ENCODE measurements at places on chromosomes 12 and 14.

- no peak for DNase-seq
Measured at GRCh38 chr12:2641207-2641606, 153.6 kb upstream of the FKBP4 start.

DNA sequence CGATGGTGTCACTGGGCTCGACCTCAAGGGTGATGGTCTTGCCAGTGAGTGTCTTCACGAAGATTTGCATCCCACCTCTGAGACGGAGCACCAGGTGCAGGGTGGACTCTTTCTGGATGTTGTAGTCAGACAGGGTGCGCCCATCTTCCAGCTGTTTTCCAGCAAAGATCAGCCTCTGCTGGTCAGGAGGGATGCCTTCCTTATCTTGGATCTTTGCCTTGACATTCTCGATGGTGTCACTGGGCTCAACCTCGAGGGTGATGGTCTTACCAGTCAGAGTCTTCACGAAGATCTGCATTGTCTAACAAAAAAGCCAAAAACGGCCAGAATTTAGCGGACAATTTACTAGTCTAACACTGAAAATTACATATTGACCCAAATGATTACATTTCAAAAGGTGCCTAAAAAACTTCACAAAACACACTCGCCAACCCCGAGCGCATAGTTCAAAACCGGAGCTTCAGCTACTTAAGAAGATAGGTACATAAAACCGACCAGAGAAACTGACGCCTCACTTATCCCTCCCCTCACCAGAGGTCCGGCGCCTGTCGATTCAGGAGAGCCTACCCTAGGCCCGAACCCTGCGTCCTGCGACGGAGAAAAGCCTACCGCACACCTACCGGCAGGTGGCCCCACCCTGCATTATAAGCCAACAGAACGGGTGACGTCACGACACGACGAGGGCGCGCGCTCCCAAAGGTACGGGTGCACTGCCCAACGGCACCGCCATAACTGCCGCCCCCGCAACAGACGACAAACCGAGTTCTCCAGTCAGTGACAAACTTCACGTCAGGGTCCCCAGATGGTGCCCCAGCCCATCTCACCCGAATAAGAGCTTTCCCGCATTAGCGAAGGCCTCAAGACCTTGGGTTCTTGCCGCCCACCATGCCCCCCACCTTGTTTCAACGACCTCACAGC is 717 bp downstream of the UBC start:
- peak; percentile 93 for DNase-seq

DNA sequence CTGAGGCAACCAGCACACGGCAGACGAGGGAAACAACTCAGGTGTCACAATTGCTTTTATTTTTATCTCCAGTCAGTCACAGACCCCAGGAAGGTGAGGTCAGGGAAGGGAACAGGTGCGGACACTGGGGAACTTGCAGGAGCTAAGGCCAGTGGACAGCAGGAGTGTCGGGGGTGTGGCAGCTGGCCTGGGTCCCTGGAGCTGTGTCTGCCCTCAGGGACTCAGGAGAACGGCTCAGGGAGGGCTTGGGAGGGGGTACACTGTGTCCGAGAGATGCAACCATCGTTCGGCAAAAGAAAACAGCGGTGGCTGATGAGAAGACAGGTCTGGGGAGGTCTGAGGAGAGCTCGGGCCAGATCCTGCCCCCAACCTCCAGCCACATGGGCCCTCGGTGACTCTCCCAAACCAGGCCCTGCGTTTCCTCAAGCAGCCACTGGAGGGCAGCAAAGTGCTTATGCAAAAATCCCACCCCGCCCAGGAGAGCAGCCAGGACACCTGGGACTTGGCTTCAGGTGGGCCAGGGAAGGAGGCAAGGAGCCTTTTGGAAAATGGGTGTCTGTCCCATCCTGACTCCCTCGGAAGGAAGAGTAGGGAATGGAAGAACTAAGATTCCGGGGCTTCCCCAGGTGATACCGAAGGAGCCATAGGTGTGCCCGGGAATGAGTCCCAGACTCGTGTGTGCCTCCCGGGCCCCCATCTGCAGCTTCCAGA is 24.1 kb upstream of the BCDIN3D start:
- peak; percentile 74 for DNase-seq

GRCh38 chr12:130870442-130871285 is 1.2 kb upstream of the RAN start:
- DNase-seq: peak; percentile 82

GRCh38 chr12:6688543-6688998 is 604 bp downstream of the ZNF384 start:
- DNase-seq: peak; percentile 35

GRCh38 chr14:54175298-54175942 is 218.8 kb upstream of the BMP4 start:
- peak; percentile 10 for DNase-seq

GRCh38 chr12:55982319-55982936 is 8.6 kb downstream of the RAB5B start:
- DNase-seq: no peak

DNA sequence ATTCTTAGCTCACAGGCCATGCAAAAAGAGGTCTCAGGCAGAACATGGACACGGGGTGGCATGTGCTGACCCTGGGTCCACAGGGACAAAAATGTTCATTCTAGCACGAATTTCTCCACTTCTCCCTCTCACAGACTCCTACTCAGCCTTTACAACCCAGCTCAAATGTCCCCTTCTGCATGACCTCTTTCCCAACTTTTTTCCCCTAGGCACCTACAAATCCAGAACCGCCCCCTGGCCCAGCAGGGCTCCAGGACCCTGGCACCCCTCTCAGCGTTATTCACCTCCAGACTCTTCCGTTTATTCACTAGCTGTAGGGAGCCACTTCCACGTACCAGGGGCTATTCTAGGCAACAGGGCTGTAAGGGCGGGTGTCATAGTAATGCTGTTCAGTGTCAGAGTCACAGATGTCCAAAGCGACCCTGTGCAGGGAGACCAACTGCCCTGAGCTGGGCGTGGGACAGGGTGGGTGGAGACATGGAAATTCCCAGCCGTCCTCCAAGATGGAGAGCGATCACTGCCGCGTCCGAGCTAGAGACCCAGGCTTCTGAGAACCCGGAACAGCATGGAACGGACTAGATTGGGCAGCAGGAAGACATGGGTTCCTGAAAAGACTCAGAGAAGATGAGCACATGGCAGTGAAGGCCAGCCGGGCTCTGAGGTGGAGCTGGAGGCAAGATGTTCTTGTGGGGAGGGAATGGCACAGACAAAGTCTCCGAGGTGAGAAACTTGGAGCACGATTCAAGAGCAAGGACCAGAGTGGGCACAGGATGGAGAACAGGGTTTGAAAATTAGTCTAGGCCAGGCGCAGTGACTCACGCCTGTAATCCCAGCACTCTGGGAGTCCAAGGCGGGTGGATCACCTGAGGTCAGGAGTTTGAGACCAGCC is 274.9 kb upstream of the RTL1 start:
- no peak for DNase-seq

GRCh38 chr14:60204104-60204842 is 39.1 kb upstream of the DHRS7 start:
- no peak for DNase-seq

GRCh38 chr12:3752096-3752709 is 706 bp downstream of the CRACR2A start:
- DNase-seq: peak; percentile 50

DNA sequence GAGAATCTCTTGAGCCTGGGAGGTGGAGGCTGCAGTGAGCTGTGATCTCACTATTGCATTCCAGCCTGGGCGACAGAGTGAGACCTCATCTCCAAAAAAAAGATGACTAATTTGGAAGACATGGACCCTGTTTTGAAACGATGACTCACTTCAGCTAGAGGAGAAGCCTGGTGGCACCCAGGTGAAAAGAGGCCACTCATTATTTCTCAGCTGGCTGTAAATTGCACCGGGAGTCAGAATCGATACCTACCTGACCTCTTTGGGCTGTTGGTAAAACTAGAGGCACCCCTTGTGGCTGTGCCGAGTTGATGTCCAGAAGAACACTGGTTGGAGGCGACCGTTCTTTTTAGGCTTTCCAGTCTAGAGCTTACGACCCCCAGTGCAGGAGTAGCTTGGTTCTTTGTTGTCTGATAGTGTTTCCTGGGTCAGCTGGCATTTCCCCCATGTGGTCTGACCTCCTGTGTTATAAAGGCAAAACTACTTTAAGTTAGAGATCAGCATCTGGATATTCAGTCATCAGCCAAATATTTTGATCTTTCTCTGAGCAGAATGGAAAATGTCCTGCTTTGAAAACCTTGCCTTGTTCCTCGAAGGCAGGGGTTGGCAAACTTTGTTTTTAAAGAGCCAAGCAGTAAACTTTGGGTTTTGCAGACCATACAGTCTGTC is 93.2 kb downstream of the CHST11 start:
- DNase-seq: no peak

DNA sequence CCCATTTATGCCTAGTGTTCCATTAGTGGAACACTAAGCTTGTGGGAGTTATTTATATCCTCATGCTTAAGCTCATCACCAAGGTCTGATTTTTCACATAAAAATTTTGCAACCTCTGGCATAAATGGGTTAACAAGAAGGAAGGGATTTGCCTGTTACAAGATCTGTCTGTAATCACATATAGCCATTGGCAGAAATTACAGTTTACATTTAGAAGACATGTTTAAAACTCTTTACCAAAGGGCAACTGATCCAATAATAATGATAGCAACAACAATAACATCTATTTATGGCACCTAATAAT is 422.9 kb downstream of the ZFP36L1 start:
- DNase-seq: no peak

- no peak for DNase-seq
Measured at GRCh38 chr12:123807670-123808069, 45.6 kb downstream of the DNAH10 start.

GRCh38 chr12:8953773-8954402 is 4.4 kb upstream of the M6PR start:
- DNase-seq: no peak

DNA sequence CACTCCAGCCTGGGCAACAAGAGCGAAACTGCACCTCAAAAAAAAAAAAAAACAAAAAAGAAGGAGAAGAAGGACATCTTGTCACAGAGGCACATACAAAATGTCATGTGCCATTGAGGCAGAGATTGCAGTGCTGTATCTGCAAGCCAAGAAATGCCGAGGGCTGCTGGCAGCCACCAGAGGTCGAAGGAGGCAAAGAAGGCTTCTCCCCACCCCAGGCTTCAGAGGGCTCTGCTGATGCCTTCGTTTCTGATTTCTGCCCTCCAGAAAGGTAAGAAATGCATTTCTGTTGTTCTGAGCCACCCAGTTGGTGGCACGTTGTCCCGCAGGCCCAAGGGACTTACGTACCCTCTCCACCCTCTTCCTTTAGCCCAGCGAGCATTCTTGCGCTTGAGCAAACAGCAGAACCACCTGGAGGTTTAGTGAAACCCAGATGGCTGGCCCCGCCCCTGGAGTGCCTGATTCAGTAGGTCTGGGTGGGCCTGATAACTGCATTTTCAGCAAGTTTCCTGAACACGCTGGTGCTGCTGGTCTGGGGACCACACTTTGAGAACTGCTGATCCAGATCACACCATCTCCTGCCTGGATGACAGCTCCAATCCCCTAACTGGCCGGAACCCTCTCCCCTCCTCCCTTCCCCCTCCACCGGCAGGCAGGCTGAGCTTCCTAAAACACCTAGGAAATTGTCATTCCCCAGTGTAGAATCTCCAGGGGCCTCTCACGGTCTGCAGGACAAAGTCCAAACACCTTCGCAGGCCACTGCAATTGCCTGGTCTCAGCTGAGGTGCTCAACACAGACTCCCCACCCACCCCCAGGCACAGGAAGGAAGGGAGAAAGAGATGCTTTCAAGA is 21.1 kb upstream of the SCARB1 start:
- no peak for DNase-seq

GRCh38 chr14:26595926-26596542 is 1.8 kb downstream of the NOVA1 start:
- DNase-seq: no peak

GRCh38 chr14:103514596-103515421 is 7.8 kb downstream of the CKB start:
- DNase-seq: no peak

- no peak for DNase-seq
Measured at GRCh38 chr14:32609388-32609787, 280.3 kb downstream of the AKAP6 start.

GRCh38 chr12:53219956-53220693 is 11.9 kb downstream of the RARG start:
- peak; percentile 82 for DNase-seq

- DNase-seq: no peak
Measured at GRCh38 chr12:68276402-68276930, 23.1 kb upstream of the IL22 start.

DNA sequence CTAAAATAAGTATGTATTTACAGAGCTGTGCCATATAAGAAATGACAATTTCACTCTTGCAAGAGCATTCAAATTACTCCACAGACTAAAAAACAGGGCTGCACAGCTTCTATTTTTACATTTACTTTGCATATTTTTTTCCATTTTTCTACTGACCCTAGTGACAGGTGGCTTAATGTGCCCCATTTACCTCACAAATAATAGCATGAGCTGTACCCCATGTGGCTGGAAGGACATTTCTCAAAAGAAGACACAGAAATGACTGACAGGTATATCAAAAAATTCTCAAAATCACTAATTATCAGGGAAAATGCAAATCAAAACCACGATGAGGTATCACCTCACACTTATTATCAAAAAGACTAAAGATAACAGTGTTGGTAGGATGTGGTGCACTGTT is 1128.6 kb downstream of the SLC16A7 start:
- DNase-seq: no peak

DNA sequence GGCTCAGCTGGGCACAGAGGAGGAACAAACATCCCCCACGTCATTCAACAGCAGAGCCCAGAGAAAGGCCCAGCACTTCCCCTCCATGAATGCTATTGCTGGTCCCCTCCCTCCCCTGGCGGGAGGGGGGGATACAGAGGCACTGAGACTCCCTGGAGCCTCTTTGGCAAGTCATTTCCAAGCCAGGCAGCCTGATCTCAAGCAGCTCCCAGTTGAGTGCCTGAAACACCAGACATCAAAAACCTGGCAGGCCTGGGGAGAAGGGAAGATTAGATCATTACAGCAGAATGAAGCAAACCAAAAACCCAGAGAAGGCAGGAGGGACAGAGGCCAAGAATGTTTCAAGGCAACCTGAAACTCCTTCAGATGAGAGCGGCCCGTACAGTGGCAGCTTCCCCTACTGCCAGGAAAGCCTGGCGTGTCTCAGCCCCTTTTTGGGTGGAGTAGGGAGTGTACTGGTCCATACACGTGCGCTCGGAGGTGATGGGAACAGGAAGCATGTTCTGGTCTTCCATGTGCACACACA is 92.1 kb downstream of the LRRC74A start:
- no peak for DNase-seq

GRCh38 chr14:29236848-29237247 is 470.3 kb downstream of the FOXG1 start:
- DNase-seq: no peak

GRCh38 chr14:34029921-34030334 is 79.1 kb upstream of the EGLN3 start:
- DNase-seq: no peak

DNA sequence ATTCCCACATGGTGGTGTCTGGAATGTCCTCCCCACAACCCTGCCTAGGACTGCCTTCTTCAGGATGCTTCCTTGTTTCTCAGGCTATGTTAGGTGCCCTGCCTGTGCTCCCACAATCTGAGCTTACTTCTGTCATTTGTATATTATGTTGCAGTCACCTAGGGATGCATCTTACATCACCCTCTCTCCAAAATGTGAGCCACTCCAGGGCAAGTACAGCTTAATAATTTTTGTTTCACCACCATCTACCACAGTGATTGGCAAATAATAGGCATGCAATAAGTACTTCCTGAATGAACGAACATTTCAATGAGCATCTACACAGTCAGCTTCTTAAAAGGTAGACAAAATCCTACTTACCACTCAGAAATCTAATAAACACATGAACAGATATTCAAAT is 37.6 kb downstream of the ZFYVE26 start:
- no peak for DNase-seq

- no peak for DNase-seq
Measured at GRCh38 chr14:80805136-80805535, 136.4 kb downstream of the CEP128 start.

- DNase-seq: no peak
Measured at GRCh38 chr12:69044887-69045286, 111.9 kb upstream of the CPM start.
